ENCODE measurements at places on chromosomes 16 and 17. TPM values are rescaled to one million over a fixed set of nuclear protein-coding genes. Genes with fewer than 3 reads are reported as not detected.

The CES5A gene
- not detected for total RNA-seq

The CLEC19A gene
- total RNA-seq = not detected

The METRN gene
- total RNA-seq = 67.3 TPM

The C1QTNF8 gene
- total RNA-seq = not detected

The SEZ6L2 gene
- total RNA-seq = 19.2 TPM

The CCL1 gene
- total RNA-seq = not detected

The POLR3E gene
- 44.3 TPM for total RNA-seq

The DNAH17 gene
- total RNA-seq = 1.3 TPM

GRCh38 chr17:76149214-76149613, 8.2 kb upstream of the FOXJ1 start:
- DNase-seq = no peak

DNA sequence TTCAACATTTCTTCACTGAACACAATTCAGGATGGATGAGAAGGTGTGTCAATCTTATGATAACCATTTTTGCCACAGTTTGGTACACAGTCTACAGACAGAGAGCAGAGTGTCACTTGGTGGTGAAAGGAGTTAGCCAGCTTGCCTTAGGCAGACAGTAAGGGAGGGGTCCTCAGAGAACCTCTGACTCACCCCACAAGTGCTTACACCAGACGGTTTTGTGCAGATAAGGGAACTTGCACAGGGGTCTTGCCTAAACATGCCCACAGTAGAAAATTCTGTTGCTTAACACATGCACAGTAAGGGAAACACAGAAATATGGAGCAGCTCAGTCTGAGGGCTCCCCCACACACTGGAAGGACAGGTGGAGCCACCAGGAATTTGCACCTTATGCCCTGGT, 204.5 kb upstream of the CDH8 start:
- no peak for DNase-seq

DNA sequence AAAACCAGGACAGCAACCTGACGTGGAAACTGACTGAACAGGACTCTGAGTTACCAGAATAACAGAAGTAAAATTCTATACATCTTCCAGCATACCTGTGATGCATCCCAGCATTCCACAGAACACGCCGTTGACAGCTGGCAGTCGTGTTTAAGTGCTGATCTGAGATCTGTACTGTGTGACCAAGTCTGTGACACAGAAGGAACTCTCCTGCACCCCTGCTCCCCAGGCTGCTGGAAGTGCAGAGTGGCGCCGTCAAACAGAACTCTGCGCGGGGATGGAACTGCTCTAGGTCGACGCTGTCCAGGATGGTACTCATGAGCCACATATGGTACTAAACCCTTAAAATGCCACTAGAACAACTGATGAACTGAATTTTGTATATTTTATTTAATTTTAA, 804 bp upstream of the ITGAE start:
- no peak for DNase-seq

DNA sequence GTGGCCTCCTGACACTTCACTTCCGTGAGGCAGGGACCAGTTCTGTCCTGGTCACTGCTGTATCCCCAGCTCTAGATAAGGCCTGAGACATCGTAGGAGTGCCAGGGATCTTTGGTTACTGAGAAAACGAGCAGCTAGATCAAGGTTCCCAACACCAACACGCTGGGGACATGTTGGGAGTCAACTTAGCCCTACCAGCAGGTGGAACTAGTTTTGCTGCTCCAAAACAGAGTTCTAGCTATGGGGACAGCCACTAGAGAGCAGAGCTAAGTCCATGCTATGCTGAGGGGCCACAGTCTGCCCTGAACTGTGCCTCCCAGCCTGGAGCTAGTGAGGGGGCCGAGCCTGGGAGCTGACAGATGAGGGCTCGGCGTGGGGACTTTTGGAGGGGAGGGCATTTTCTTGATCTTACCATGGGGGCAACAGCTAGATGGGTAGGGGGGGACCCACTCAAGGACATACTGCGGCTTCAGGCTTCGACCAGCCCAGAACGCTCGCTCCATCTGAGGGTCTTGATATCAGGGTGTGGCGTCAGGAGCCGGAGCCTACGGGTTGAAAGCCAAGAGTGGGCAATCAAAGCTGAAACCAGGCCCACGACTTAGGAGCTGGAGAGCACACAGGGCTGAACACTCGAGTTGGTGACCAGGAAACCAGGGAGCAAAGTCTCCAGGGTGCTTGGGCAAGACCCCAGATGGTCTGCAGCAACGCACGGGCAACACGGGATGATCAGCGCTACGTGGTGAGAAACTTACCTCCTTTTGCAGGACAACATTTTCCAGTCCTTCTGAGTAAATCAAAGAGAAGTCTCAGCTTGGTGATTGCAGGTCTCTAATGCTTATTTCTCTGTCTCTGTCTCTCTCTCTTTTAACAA, 13.4 kb downstream of the SNX20 start:
- DNase-seq = no peak

GRCh38 chr16:63050391-63050790, 1014.2 kb upstream of the CDH8 start:
- DNase-seq = no peak

DNA sequence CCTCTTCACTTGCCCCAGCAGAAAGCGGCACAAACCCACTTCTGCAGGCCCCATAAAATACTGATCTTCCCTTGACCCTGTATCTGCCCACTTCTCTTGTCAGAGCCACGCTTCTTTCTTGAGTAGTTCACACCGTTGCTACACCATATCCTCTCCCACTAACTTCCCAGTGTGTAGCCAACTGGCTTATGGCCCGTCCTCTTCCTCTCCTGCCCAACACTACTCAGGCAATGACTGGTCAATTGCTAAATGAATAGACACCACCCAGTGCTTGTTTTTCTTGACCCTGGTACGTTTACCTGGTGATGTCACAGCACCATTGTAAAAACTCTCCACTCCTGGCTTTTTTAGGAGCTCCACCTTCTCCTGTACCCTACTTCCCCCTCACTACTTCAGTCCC, 86.9 kb downstream of the NDEL1 start:
- no peak for DNase-seq

DNA sequence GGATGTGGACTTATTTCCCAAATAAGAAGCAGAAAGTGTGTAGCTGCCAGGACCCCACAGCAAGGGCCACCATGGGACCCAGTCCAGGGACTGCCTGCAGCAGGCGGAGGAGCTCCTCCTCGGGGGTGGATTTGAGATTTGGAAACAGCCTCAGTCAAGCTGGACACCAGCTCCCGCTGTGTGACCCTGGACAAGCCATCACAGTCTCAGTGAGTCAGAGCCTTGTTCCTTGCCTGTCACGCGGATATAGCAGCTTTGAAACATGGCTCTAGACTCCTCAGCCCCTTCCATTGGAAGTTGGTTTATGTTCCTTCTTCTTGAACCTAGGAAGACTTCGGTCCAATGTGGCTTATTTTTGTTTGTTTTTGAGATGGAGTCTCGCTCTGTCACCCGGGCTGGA, 12.5 kb upstream of the DPEP1 start:
- no peak for DNase-seq

DNA sequence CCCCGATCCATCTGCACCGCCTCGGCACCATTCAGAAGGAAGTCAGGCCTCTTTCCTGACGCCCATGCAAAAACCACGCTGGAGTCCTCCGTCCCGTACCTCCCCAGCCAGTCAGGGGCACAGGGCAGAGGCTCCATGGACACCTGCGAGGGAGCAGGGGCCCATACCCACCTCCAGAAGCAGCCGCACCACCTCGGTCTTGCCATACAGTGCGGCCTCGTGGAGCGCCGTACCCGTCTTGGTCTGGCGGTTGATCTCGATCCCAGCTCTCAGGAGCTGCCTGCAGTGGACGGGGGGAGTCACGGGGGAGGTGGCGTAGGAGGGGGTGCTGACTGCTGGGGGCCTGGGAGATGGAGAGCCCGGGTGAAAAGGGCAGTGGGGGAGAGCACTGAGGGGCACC, 9.2 kb downstream of the CASKIN2 start:
- no peak for DNase-seq

DNA sequence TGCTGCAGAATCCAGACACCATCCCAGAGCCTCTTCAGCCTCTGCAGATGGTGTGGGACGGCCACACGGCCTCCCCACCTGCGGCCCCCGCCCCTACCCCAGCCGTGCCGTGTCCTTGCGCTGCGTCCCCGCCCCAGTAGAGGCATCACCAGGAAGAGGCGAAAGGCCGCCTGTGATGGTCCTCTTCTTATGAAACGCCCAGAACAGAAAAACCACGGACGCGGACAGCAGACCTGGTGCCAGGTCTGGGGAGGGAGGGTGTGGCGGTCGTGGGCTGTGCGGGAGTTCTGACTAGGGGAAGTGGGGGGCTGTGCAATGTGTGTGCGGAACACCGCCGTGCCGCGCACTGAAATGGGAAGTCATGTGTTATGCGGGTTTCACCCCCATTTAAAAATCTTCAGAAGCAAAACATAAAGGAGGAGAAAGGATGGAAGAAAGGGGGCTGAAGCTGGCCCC, 25.5 kb downstream of the ACSF3 start:
- no peak for DNase-seq

- no peak for DNase-seq
Measured at GRCh38 chr17:59783221-59784047, 76.0 kb downstream of the VMP1 start.

- no peak for DNase-seq
Measured at GRCh38 chr16:87070657-87071056, 246.5 kb downstream of the C16orf95 start.

GRCh38 chr16:75260851-75261589, 9.6 kb upstream of the BCAR1 start:
- no peak for DNase-seq

- no peak for DNase-seq
Measured at GRCh38 chr16:1793578-1794220, at the start of gene IGFALS. Gene IGFALS, minus strand, starts transcription at chr16:1793705. Its CDS starts 53 bp downstream, at chr16:1793652.

GRCh38 chr17:30969989-30970830, 629 bp upstream of the RNF135 start:
- DNase-seq = no peak

- no peak for DNase-seq
Measured at GRCh38 chr16:15608398-15609285, 34.3 kb downstream of the MARF1 start.

GRCh38 chr16:12613992-12614661, 189.6 kb downstream of the CPPED1 start:
- no peak for DNase-seq

DNA sequence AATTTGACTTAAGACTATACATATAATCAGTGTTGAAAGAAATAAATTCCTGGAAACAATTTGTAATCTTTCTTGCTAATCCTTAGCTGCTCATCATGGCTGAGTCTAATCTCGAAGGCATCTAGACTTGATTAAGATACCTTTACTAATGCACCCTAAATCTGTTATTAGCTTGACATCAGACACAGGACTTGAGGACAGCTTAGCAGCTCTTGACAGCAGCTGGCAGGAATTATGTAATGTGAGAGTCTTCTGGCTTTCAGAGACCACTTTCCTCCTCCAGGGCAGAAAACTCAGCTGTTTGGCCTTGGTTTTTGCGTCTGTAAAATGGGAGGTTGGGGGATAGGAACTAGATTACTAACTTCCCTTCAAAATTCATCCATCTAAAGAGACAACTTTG, 7.1 kb upstream of the MPP2 start:
- no peak for DNase-seq

Measured in lung (tissue), 17 donors.